Cerebellum (tissue), 4 donors: ENCODE measurements at places on chromosomes 13 and 19. TPM values are rescaled to one million over a fixed set of nuclear protein-coding genes. Genes with fewer than 3 reads are reported as not detected.

DNA sequence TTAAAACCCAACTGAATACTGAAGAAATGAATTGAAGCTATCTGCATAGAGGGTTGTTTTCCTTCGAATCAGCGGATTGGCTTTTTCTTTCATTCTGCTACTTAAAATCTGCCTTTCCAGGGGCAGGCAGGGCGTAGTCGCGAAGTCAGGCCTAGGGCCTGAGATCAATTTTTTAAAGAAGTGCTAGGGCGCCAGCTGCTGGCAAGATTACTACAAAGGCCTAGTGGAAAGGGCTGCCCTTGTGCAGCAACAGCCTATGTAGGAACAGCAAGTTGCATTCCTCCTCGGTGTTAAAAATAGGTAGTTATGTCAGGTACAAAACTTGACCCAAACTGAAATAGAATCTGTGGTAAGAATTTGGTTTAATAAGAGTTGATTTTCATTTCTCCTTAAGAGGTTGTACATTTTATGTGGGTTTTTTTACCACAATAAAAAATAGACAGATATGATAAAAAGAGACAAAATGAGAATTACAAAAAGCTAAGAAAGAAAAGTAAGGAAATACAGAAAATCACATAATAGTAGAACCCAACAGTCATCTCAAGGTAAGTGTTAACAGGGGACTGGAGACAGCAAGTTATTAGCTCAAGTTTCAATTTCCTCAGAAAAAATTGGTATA, 9.5 kb upstream of the URAD start:
- DNase-seq = no peak

GRCh38 chr19:29927944-29928625, 14.0 kb upstream of the URI1 start:
- DNase-seq = no peak

DNA sequence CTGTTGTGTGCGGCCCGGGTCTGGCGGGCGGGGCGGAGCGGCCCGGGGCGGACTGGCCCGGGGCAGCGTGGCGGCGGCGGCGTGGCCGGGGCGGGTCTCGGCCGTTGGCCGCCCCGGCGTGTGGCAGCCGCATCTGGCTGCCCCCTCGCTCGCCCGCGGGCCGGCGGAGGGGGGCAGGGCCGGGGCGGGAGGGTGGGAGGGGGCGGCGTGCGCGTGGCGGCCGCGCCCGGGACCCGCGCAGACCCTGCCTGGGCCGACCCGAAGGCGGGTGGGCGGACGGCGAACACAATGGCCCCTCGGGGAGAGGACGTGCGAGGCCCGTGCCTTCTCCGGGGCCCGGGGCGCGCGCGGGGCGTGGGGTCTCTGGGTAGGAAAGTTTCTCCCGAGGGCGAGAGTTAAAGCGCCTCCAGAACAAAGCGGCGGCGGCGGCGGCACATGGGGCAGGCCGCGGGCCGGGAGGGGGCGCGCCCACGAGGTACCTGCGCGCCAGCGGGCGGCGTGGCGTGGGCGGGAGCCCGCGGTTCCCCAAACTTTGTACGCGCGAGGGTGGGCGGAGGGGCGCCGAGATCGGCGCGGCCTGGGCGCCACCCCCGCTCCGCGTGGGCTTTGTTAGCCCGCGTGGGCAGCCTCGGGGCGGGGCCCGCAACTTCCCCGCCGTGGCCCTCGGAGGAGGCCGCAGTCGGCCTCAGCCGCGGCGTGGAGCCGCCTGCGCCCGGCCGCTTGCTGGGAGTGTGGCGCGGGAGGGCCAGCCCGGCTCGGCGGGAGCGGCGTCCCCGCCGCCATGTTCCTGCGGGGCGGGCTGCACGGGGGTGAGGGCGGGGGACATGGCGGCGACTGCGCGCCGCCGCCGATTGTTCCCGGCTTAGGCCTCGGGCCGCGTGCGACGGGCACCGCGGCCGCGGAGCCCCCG, 764 bp downstream of the MIR17HG start:
- DNase-seq = peak; percentile 21

GRCh38 chr19:3274942-3275582, 50.6 kb downstream of the CELF5 start:
- DNase-seq = peak; percentile 84

DNA sequence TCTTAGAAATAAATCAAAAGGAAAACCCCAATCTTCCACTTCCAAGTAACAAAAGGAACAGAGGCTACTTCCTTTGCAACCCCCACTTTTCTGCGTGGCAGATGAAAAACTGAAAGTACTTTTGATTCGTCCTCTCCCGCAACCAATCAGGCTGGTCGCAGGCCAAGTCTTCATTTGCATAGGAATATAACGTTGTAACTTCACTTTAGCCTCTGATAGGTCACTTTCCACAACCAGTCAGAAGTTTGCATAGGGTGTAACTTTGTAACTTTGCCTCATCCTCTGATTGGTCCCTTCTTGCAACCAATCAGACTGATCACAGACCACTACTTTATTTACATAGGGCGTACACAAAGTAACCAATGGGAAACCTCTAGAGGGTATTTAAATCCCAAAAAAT, 37.2 kb downstream of the TGDS start:
- no peak for DNase-seq

DNA sequence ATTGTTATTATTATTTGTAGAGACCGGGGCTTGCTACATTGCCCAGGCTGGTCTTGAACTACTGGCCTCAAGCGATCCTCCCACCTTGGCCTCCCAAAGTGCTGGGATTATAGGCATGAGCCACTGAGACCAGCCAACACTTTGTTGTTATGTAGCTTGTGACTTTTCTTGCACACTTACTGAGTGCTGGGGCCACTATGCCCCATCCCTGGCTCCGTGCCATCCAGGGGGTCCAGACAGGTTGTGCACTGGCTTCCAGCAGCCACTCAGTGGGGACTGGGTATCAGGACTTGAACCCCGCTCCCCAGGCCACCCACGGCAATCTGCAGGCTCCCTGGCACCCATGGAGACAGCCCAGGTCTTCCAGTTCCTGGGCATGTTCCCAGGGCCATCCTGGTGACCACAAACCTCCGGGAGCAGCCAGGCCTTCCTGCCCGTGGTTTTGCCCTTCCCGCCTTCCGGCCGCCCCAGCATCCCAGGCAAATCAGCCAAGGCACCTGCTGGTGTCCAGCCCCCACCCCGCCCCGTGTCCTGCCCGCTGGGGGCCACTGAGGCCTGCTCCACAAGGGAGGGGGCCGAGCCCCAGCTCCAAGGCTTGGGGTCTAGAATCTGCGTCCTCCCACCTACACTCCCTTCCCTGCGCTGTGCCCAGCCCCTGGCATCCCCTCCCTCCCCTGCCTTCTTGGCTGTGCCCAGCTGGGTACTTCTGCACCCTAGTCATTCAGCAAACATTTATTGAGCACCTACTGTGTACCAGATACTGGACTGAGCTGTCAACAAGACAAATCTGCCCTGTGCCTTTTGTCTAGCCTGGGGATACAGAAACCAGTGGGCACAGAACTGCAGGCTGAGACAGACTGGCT, 23.7 kb upstream of the SEMA6B start:
- DNase-seq = no peak

GRCh38 chr19:54481326-54481930, 8.3 kb upstream of the CDC42EP5 start:
- DNase-seq = peak; percentile 45

DNA sequence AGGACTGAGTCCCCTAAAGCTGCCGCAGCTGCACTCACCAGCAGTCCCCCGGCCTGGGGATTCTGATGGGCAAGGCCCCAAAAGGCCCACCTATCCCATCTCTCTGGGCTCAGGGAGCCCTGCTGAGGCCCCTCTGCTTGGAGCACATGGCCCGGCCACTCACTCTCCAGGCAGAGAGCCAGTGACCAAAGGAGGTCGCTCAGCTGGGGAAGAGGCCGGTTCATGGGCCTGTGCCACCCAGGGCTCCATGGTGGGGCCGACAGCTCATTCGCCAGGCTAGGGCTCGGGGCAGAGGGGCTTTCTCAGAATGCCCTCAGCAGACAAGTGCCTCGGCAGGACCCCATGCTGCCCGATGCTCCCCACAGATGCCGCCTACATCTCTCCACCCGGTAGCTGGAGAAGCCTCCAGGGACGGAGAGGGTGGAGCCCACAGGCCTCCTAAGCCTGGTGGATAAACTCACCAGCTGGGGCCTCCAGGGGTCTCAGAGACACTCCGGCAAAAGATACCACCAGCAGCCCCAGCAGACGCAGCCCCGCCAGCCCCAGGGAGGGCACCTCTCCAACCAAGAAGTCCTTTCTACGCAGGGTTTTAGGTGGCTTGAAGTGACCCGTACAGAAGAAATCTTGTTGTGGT, 54.4 kb downstream of the MLLT1 start:
- no peak for DNase-seq

DNA sequence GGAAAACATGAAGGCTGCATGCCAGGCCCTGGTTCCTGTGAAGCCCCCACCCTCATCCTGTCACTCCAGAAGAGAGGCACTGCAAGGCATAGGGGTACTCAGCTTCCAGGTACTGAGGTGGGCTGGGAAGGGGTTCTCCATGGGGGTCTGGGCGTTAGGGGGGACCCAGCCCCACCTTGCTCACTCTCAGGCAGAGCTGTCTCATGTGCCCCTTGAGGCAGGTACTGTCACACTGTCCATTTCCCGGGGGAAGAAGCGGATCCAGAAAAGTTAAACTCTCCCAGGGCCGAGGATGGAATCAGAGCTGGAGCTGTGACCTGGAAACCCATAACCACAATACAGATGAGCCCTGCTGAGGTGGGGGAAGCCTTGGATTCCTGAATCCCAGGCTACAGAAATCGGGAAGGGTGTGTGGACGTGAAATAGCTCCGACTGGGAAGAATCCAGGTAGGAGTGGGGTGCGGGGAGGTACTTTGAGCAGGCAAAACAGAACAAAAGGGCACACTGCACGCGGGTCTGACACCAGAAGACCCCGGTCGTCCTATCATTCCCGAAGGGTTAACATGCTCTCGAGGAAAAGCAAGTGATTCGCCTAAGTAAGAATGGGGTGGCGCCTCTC, 540 bp upstream of the USE1 start:
- DNase-seq = peak; percentile 24

DNA sequence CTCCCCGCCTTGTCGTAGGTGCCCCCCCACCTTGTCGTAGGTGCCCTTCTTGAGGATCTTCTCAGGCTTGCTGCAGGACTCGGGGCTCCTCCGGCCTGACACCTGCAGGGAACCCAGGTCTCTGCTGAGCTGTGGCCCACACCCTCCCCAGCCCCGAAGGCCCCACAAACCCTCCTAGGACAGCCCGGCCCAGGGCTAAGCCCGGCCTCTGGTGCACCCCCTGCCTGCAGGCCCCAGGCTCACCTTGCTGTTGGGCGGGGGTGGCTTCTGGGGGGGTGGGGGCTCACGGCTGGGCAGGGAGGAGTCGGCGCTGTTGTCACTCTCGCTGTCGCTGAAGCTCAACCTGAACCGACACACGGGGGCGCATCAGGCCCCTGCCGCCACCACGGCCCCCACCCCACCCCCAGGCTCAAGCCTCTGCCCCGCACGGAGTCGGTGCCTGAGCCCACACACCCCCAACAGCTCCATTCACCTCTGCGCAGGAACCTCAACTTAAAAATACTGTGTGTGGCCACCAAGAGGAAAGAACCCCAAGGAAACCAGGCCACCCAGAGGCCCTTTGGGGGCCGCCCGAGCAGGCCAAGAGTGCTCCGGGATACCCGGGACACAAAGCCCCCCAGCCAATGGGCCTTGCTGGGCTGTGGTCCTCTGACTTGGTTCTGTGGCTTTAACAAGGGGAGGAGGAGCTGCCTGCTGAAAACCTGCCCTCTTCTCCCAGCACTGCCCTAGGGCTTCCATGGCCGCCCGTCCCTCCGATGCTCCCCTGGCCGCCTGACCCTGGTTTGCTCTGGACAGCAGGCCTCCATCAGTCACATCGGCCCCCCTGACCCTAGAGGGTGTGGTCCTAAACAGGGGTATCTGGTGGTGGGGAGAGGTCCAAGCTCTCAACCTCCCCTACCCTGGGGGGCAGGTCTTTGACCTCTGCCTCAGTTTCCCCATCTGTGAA, 65.8 kb downstream of the MLLT1 start:
- no peak for DNase-seq

GRCh38 chr19:46721269-46722003, 4.5 kb upstream of the PRKD2 start:
- DNase-seq = no peak

- no peak for DNase-seq
These were observed 766.1 kb upstream of the GPC6 start for GRCh38 chr13:92460479-92460878.

DNA sequence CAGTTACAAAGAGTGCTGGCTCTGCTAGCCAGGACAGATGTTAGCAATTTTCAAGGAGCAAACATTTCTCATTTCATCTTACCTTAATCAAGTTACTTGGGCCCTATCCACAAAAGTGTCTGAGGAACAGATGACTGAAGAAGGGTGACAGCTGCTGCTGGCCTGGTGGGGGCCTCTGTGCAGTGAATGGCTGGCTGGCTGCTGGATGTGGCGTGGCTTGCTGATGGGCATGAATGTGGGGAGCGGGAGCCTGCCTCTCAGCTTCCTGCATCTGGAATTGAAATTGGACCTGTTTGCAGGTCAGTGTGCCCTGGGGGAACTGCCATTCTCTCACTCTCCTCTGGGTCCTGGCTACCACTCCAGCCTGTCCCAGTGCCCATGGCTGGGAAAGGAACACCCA, 94.7 kb downstream of the RGCC start:
- no peak for DNase-seq

DNA sequence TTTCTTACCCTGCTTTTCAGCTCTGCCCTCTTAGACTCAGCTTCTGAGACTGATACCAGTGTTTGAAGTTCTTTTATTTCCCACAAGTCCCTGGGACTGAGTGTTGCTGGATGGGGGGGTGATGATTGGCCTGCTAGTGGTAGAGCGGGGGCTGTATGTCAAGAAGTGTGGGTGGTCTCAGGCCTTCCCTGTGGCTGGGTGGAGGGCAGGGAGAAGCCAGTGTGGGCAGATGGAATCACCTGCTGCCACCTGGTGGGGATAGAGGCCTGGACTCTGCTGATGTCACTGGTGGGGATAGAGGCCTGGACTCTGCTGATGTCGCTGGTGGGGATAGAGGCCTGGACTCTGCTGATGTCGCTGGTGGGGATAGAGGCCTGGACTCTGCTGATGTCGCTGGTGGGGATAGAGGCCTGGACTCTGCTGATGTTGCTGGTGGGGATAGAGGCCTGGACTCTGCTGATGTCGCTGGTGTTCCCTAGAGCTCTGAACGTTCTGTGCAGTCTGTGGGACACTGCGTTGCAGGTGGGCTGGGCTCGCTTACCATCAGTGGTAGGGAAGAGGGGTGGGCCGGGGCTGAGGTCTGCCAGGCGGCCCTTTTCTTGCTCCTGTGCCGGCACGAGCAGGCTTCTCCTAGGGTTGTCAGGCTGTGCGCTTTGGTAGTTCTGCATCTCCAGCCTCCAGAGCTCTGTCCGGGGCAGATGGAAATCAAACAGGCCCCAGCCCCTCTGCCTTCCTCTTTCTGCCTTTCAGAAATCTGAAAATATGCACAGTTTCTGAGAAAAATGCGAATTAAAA, 101.3 kb downstream of the ARHGEF7 start:
- peak; percentile 64 for DNase-seq

- no peak for DNase-seq
These were observed 8.7 kb upstream of the UBAC2 start for GRCh38 chr13:99191900-99192399.

DNA sequence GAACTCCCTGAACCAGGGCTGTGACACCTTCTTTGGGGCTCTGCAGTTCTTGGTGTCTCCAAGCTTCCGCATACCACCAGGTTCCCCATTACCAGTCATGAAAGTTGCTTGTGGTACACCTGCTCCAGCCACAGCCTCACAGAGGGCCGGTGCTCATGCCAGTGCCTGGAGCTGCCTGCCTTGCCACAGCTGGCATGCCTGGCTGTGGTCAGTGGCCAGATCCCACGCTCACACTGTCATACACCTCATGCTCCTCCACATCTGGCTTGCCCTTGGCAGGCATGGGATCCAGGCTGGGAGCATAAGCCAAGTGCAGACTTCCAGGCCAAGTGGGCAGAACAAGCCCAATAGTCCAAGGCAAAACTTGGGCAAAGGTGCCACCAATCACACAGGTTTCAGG, 1054.9 kb downstream of the SLITRK5 start:
- DNase-seq = no peak

The CTXN1 gene
- total RNA-seq = 10.3 TPM

The TPGS1 gene
- total RNA-seq = 12.8 TPM

The FCAR gene
- total RNA-seq = 0.54 TPM

The CPT1C gene
- total RNA-seq = 31.0 TPM
